ENCODE measurements at places on chromosomes 12 and 14.

- DNase-seq, result no peak
Measured at GRCh38 chr12:95506707-95507523, 33.0 kb downstream of the METAP2 start.

- no peak for DNase-seq
Measured at GRCh38 chr12:90015228-90015627, 306.6 kb upstream of the ATP2B1 start.

- no peak for DNase-seq
Measured at GRCh38 chr12:84222841-84223240, 689.8 kb downstream of the SLC6A15 start.

GRCh38 chr12:12486661-12487240 lies 75.9 kb downstream of the DUSP16 start:
- DNase-seq, result no peak

GRCh38 chr14:90547250-90547649 lies 150.4 kb downstream of the CALM1 start:
- DNase-seq, result no peak

DNA sequence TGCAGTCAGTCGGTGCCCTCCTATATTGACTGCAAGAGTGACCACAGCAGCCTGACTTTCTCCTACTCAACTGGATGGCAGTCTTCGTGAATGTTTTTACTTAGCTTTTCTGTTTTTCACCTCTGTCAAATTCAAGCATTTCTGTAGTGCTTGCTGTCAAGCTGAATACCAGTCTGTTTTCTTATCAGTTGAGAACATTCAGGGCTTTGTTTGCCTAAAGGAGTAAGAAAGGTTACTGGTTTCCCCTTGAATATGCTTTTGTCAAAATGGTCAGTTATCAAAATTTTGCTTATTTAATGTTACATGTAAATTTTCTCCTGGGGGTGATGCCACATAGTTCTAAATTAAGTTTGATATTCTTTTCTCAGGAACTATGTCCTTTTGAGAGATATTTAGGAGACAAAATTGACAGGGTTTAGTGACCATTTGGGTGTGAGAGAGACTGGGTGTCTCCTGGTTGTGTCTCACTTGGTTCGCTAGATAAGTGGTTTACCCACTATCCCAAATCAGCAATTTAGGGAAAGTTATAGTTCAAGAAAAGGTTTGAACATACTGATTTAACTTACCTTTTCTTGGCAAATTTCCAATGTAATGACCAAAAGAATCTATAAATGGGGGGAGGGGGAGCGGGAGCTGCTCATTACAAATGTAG lies 366.3 kb downstream of the TMTC2 start:
- no peak for DNase-seq

DNA sequence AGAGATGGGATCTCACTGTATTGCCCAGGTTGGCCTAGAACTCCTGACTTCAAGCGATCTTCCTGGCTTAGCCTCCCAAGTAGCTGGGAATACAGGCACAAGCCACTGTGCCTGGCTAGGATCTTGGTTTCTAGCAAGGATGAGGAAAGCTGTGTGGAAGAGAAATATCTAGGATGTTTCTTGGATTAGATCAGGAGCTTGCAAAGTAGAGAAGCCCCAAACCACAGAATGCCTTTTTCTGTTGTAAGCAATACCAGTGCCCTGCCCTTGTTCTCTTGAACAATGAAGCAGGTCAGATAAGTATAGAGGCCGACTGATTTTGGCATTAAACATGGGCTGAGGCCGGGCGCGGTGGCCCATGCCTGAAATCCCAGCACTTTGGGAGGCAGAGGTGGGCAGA lies 44.3 kb upstream of the STRN3 start:
- no peak for DNase-seq

GRCh38 chr12:94184995-94185719 lies 36.8 kb downstream of the PLXNC1 start:
- DNase-seq, result no peak

DNA sequence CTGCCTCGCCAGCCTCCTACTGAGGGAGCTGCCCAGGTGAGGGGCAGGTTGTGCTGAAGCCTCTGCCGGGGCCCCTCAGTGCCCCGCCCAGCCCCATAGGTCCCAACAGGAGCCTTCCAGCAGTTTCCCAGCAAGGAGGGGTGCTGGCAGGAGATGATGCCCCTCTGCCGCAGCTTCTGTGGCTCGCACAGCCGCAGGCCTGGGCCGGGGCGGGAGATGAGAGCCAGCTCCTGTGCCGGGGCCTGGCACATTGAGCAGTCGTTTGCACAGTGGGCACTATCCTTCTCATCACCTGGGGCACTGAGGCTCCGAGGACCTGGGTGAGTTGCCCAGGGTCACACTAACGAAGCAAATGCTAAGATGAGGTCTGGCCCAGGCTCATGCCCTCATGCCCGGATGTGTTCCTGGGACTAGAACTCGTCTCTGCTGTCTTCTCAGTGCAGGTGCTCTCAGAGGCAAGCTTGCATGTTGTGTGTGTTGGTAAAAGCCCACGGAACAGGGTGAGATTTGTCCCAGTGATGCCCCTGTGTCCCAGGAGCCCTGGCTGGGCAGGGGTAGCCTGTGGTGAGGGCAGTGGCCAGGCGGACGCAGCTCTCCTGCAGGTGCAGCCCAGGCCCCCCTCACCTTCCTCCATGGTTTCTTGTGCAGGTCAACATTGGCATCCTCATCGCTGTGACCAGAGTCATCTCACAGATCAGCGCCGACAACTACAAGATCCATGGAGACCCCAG lies 177.5 kb downstream of the ADGRD1 start:
- DNase-seq, result no peak

- no peak for DNase-seq
Measured at GRCh38 chr12:51622564-51622963, 31.5 kb downstream of the SCN8A start.

- no peak for DNase-seq
Measured at GRCh38 chr12:90129366-90130030, 420.9 kb upstream of the ATP2B1 start.

DNA sequence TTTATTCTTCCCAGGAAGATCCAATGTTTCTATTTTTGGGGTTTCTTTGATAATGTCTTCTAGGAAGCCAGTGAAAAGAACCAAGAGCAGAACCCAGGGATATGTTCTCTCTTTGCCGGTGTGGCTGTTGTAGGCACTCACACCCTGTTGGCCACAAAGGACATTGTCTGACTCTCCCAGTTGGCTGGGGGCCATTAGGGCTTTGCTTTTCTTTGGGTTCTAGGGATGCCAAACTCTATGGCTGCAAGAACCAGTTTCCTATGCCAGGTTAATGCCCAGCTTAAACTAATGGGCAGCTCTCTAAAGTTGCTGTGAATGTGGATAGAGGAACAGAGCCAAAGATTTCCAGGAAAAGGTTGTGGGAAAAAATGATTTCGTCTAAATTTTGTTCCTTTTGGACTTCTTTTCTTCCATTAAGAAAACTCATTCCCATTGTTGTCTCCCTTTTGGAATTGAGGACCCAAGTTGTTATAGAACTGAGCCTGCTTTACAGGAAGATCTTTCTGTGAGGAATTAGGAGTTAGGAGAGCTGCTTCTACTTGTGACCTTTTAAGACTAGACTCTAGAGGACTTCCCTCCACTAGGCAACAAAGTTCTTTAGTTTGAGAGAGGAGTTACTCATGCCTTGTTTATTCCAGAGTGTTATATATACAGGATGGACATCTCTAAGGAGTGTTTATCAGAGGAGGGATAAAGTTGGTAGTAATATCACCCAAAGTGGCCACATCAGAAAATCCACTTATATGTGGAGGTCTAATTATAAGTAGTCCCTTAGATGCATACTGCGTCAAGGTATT lies 13.1 kb downstream of the COPZ1 start:
- DNase-seq, result no peak

- no peak for DNase-seq
Measured at GRCh38 chr12:116125084-116125483, 152.4 kb downstream of the MED13L start.

- DNase-seq, result no peak
Measured at GRCh38 chr12:7344833-7345606, 41.1 kb downstream of the ACSM4 start.

GRCh38 chr14:42508209-42508946 lies 901.7 kb downstream of the LRFN5 start:
- DNase-seq, result no peak

GRCh38 chr12:114868995-114869834 lies 185.2 kb upstream of the TBX3 start:
- DNase-seq, result no peak

GRCh38 chr14:49294621-49295148 lies 291.5 kb downstream of the RPS29 start:
- no peak for DNase-seq

All from NCI-H1694 (cell line).